NCI-H69 (cell line): ENCODE measurements at places on chromosomes 7 and 10.

DNA sequence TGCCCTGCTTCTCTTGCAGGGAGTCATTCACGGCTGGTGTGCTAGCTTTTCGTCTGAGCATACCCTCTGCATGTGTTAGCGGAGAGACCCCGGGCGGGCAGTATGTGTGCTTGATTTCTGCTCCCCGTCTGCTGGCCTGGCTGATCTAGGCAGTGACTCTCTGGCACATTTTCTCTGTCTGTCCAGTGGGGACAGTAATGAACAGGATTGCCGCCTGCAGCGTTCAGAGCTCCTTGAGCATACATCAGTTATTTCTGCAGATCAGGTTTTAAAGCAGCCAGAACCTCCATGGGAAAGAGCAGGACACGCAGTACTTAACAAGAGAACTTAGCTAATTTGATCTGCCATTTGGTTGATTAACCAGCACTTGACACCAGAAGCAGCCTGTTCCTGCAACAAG, 242.5 kb downstream of the CELF2 start:
- no peak for DNase-seq

- no peak for DNase-seq
Measured at GRCh38 chr10:8312781-8313180, 258.3 kb downstream of the GATA3 start.

DNA sequence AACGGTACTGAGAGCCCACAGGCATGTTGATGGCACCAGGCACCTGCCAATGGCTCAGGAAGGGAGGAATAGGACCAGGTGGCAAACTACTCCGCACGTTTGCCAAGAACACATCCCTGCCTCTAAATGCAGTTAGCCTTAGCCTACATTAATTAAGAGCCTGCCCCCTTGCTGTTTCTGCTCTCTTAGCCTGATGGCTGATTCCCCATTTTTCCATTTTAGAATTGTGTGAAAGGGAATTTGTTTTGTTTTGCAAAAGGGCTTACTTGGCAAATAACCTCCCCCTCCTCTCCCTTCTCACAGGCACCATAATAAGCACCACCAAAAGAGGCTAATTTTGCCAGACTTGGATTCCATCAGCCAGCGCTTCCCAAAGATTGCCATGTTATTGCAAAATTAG, 1203.2 kb downstream of the SORCS3 start:
- DNase-seq = peak; percentile 57

GRCh38 chr10:7258948-7259523, 151.8 kb downstream of the SFMBT2 start:
- no peak for DNase-seq

GRCh38 chr7:42645906-42646305, 266.0 kb downstream of the C7orf25 start:
- DNase-seq = no peak

- DNase-seq = peak; percentile 68
Measured at GRCh38 chr7:85186083-85186520, 754 bp downstream of the SEMA3D start.

DNA sequence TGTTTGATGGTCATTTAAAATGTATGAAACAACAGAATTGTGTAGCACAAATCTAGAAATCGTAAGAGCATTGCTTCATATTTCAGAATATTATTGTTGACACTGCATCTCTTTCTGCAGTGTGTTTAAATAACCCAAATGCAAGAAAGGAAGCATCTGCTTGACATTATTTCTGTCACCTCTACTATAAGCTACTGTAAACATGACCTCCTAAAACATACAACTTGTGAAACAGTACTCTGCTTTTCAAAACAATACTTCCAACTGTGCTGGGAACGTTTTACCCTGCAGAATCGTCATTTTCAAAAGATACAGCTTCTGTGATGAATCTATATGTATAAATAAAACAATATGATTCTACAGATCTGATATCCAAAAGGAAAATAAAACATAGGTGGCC, 82.0 kb downstream of the RNF133 start:
- peak; percentile 76 for DNase-seq

GRCh38 chr7:37916017-37916672, 472 bp downstream of the SFRP4 start:
- peak; percentile 11 for DNase-seq

DNA sequence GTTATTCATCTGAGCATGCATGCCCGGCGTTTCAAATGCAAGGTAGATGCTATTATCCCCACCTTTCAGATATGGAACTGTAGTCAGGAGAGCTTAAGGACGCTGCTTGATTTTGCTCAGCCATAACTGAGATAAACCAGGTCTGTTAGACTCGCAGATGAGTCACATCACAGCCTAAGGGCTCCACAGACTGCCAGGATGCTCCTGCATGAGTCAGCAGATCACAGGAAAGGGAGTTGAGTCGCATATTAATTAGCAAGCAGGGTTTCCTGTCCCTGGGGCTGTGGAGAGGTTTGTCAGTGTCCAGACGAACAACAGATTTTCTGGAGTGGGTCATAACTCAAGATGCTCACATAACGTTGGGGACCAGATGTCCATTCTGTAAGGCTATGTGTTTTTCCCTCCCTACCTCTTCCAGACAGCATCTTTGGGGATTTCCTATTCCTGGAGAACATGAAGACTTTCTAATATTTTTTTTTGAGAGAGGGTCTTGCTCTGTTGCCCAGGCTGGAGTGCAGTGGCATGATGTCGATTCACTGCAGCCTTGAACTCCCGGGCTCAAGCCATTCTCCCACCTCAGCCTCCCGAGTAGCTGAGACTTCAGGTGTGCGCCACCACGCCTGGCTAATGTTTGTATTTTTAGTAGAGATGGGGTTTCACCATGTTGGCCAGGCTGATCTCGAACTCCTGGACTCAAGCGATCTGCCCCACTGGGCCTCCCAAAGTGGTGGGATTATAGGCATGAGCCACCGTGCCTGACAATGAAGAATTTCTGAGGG, 36.7 kb downstream of the PFKFB3 start:
- peak; percentile 61 for DNase-seq

- DNase-seq = peak; percentile 93
Measured at GRCh38 chr7:69738396-69738951, 140.2 kb downstream of the AUTS2 start.

- DNase-seq = no peak
Measured at GRCh38 chr7:20435305-20435704, 104.6 kb downstream of the ITGB8 start.

DNA sequence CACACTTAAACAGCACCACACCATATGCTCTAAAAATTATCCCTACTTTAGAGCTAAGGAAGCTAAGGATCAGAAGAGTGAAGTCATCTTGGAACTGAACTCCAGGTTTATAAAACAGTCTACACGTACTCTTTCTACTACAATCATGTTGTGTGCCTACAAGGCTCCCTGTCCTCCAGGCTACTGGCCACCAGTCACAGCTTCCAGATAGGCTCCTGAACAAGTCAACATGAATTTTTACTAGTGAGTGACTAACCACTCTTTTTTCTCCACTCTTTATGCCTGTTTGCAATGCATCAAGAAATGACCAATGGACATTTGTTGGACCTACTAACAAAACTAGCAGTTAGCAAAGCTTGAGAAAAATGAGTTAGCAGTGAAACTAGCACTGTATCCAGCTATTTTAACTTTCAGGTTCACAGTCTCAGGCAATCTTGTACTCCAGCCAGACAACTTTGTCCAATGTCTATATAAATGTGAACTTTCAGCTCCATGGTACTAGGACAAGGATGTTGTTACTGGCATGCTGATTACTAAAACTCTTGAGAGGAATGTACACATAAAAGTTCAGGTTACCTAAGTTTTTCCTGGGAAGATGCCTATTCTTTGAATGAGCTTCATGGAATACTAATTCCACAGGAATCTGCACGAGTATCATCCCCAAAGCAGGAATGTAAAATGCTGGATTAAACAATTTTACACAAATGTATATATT, 180.0 kb downstream of the BTAF1 start:
- DNase-seq = no peak

- no peak for DNase-seq
Measured at GRCh38 chr7:159272739-159273138, 128.1 kb upstream of the VIPR2 start.

GRCh38 chr7:149804106-149804505, 30.7 kb upstream of the ZNF467 start:
- DNase-seq = no peak

DNA sequence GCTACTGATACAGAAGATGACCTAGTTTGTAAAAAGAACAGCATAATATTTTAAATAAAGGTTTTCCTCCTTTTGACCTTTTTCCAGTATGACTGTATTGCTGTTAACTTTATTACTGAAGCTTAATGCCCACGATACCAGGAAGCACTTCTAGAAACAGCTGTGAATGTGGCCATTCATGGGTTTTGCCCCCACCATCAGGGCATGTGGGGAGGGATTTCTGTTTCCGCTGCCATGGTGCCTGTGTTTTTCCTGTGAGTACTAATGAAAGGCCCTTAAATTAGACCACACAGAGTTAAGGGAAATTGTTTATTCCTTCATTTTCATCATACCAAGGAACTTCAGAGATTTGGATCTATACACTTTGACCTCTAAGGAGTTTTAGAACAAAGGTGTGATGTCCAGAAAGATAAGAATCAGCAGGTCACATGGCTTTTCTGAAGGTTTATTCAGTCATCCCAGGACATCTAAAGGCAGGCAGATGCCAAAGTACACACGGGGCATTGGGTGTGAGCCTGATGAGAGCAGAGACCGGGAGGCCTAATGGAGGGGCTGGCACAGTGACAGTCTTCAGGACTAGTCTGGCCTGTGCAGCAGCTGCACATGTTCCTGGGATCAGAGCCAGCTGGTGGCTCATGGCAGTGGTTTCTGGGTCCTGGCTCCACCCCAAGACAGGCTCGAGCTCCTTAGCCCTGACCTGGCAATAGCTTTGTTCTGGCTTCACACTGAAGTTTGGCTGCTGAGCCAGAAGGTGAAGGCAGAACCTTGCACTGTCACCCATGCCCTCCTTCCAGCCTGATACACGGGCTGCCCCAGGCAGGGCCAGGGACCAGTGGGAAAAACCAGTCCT, 190.9 kb downstream of the REEP3 start:
- peak; percentile 97 for DNase-seq

GRCh38 chr10:122264436-122264835, 6.7 kb upstream of the BTBD16 start:
- DNase-seq = no peak

- no peak for DNase-seq
Measured at GRCh38 chr10:95469251-95469650, 91.9 kb downstream of the SORBS1 start.

DNA sequence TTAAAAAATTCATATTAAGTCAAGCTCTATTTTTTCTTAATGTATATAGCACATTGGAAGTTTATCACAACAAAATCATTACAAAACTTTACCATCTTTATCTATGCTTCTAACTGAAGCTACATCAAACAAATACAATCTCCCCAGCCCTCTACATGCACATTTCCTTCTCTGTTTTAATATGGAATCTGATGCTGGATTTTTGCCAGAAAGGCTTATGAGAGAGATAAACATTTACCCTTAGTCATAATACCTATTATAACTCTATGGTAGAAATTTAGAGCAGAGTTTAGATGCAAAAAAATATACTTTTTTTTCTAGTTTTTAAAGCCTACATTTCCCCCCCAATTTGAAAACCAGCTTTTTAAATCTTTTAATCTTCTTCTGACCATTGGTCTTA, 1198.6 kb downstream of the GATA3 start:
- DNase-seq = no peak

DNA sequence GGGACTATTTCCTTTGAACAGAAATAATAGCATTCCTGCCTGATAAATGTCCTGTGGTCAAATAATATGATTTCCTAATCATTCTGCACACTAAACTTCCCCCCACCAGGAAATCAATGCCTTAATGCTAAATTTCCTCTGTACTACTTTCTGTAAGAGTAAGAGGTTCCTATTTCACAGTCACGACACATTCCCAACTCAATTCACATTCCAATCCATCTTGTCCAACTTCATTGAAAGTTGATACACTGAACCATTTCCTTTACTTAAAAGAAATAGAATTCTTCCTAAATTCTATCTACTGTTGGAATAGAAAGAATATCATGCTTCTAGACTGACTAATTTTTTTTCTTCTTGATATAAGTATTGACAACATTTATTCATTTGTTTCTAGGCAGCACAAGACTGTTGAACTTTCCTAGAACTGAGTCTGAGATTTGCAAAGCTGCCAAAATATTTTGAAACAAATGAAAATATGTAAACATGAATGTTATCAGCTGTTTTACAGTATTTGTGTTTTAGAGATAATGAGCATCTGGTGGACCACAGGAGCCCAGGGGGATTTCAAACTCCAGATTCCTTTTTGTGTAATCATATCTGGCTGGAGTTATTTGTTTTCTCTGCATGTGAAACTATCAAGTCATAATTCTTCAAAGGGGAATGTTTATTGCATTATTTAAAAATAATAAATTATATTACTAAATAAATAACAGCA, 121.5 kb downstream of the TPST1 start:
- peak; percentile 56 for DNase-seq

- DNase-seq = no peak
Measured at GRCh38 chr10:131160219-131160875, 151.2 kb downstream of the TCERG1L start.

GRCh38 chr10:91887272-91888076, 21.8 kb downstream of the FGFBP3 start:
- peak; percentile 58 for DNase-seq

DNA sequence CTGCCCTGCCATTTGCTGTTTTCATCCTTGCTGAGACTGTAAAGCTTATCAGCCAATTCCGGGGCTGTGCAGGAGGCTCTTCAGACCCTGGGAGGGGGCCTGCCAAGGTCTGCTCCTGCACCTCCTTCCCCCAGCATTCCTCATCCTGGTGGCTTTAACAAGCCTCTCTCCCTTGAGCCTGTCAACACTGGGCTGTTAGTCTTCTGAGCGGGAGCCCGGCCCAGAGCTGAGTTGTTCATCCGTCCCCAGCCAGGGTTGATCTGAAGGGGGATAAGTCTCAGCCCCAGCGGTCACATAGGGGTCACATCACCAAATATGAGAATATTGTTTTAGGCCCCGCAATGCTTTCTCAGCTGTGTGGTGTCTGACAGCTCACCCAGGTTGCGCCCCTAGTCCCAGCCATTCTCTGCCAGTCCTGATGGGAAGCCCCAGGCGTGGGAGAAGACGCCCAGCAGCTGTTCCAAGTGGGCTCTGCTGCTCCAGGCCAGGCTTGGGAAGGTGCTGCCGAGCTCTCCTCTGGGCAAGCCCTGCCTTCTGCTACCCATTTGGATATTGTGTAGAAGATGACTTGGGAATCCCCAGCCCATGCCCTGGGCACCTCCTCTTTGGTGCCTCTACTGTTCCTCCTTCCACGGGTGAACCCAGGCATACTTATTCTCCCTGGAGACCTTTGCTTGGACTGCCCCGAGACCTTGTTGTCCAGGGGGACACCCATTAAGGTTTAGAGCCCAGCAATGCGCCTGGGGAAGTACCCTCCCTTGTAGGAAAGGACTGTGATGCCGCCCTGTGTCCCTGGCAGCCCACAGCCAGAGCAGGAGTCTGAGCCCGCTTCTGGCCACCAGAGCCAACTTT, 23.5 kb upstream of the TRIM8 start:
- no peak for DNase-seq

DNA sequence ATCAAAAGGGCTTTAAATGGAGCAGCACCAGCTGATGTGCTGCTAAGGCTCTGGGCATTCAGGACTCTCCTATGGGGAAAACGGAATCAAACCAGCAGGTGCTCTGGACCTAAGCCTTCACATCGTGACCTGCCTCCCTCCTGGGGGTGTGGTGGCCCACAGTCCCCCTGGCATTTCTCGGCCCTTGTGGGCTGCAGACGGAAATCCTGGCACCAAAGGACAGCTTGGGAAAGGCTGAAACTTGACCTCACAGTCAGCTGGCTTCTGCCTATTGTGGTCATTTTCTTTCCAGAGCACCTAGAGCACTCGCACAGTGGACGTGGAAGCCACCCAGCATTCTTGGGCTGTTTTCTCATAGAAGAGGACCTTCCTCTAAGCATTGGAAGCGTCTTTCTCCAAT, 74.8 kb downstream of the TPST1 start:
- no peak for DNase-seq

GRCh38 chr7:110881721-110882120, 209.2 kb upstream of the LRRN3 start:
- no peak for DNase-seq
